ENCODE measurements at places on chromosomes 13 and 19.

DNA sequence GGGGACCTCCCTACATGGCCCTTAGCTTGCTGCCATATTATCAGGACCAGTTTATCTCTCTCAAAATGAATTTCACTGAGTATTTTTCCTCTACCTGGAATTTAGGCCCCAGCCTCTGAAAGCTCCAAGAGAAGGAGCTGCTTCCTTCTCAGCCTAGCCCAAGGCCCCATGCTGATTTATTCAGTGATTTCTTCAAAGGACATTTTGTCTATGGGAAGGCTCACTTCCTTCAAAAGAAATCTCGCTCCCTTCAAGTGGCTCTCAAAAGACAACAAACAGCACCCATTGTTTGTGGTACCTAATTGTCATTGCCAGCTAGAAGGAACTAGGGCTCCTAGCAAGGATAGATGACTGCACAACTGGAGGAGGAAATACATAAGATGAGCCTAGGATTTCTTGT, 172.4 kb downstream of the SLC7A1 start:
- DNase-seq: no peak

DNA sequence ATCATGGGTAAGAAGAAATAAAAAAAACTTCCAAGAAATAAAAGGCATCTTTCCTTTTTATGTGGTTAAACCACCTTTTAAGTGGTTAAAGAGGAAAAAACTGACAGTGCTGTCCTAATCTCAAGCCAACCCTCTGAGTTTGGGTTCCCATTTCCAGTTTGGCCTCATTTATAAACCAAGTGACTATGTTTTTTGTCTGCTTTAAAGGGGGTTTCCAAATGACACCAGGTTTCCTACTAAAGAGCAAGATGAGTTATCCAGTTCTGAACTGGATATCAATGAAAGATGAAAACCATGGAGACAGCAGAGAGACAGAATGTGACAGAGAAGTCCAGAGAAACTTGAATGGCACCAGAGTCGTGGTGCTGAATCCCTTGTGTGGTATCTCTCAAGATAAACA, 251.5 kb downstream of the ABCC4 start:
- DNase-seq: no peak

- DNase-seq: no peak
Measured at GRCh38 chr19:10780368-10780767, 55.6 kb downstream of the TMED1 start.

DNA sequence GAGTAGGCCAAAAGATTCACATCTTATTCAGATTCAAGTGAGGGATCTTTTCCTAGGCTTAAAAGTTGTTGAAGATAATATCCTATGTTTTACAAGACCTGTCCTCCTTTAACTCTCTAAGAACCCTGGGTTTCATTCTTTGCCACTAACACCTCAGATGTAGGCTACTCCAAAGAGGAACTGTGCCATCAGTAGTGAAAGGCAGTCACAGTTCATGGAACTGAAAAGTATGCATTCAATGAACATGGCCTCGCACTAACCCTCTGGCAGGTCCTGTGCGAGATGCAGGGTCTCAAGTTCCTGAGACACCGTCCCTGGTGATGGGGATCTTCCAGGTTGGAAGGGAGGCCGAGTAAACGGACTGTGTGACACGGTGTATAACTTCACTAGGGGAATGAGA, 4.3 kb downstream of the LGALS14 start:
- no peak for DNase-seq

DNA sequence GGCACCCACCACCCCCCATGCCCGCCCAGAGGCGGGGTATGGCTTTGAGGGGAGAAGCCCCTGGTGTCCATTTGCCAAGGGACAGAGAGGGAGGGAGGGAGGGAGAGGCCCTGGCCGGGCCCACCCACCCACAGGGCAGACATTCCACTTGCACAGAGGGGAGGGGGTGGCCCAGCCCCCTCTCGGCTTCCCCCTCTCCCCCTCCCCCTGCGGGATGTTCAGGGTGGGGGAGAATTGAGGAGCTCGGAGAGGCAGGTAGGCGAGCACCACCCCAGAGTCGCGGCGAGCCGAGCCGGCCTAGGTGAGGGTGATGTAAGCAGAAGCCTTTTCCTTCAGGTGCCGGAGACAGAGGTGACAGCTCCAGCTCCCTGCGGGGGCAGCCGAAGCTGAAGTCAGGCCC, 12.3 kb downstream of the DPF1 start:
- DNase-seq: no peak

- no peak for DNase-seq
Measured at GRCh38 chr13:114219392-114219791, 15.3 kb upstream of the CDC16 start.

- DNase-seq: no peak
Measured at GRCh38 chr13:28056426-28056825, 44.0 kb downstream of the FLT3 start.
